ENCODE measurements at places on chromosomes 5 and 9. TPM values are rescaled to one million over a fixed set of nuclear protein-coding genes. Genes with fewer than 3 reads are reported as not detected.

ALDH1A1 gene
- 155 TPM for total RNA-seq

MAP1B gene
- total RNA-seq, result 63.7 TPM

FAM221B gene
- not detected for total RNA-seq

C9orf50 gene
- total RNA-seq, result not detected

PCDHGA5 gene
- total RNA-seq, result 0.62 TPM

C9 gene
- not detected for total RNA-seq

PCA3 gene
- total RNA-seq, result not detected

KIF4B gene
- not detected for total RNA-seq

SV2C gene
- not detected for total RNA-seq

DNA sequence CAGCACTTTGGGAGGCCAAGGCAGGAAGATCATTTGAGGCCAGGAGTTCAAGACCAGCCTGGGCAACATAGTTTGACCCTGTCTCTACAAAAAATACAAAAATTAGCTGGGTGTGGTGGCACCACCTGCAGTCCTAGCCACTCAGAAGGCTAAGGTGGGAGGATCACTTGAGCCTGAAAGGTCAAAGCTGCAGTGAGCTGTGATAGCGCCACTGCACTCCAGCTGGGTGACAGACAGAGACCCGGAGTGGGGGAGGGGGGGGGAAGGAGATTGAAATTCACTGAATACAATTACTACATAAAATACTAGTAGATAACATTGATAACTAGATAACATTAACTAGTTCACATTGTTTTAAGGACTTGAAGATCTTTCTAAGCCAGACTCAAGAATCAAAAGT lies 345.6 kb downstream of the BNC2 start:
- no peak for DNase-seq

GRCh38 chr9:128246471-128246870 lies 29.3 kb downstream of the GOLGA2 start:
- no peak for DNase-seq

DNA sequence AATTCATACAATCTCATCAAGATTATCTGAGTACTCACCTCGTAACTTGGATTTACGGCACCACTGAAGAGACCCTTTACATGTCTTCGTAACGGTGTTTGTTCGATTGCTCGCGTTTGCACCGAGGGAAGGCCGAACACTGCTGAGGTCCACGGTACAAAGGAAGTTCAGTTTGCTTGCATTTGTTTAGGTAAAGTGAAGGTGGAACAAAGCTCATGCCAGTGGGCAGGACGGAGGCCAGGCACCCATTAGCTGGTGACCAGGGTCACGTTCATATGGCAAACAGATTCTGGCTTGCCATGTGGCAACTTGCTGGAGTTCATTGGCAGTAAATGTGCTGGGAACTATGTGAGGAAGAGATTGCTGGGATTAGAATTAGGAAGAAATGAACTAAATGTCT lies 164.8 kb downstream of the MACROH2A1 start:
- no peak for DNase-seq

- DNase-seq, result no peak
These were observed 10.7 kb downstream of the MARCHF6 start for GRCh38 chr5:10364186-10364689.

DNA sequence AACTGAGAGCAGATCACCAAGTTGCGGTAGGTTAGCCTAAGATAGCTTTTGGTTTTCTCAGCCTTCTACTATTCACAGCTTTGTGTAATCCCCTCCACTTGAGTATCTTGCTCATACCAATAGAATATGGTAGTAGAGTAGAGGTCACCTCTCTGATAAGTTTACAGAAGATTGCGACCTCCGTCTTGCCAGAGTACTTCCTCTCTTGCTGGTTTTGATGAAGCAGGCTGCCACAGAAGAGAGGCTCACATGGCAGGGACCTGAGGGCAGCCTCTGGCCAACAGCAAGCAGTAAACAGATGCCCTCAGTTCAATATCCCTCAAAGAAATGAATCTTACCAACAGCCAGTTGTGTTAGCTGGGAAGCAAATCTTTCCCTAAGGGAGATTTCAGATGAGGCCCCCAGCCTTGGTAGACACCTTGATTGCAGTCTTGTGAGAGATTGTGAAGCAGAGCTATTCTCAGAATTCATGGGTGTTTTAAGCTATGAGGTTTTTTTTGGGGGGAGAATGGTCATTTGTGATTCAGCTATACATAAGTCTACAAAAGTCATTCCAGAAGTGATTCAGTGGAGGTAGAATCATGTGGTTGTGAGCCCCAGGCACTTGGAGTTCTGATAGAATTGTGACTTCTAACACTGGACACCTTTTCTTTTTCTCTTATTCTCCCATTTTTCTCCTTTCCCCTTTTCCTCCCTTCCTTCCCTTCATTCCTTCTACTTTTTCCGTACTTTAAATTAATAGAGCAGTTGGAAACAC lies 22.7 kb upstream of the CDKN2B start:
- DNase-seq, result no peak

DNA sequence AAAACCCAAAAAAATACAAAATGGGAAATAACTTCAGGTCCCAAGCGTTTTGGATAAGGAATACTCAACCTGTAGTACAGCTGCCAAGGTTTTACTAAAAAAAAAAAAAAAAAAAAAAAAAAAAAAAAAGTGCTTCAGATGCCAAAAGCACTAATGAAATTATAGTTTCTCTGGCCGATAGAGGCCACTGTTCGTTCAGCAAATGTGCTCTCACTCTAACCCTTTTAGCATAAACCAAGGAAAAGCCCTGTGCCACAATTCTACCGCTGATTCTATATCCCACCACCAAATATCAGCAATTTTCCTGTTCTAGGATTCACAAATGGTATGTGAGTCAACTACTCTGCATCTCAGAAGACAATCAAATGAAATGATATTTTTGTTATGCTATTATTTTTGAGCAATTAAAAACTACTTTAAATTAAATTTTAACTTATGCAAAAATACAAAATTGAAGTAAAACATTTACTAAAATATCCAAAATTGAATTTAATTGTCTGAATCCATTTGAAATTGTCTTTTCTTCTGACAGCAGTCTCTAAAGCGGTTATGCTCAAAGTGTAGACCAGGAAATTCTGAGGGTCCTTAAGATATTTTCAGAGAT lies 79.8 kb downstream of the RICTOR start:
- peak; percentile 72 for DNase-seq

- no peak for DNase-seq
These were observed 32.9 kb downstream of the NXNL2 start for GRCh38 chr9:88567870-88568269.

- DNase-seq, result no peak
These were observed 9.2 kb downstream of the PCDH1 start for GRCh38 chr5:141869040-141869439.

DNA sequence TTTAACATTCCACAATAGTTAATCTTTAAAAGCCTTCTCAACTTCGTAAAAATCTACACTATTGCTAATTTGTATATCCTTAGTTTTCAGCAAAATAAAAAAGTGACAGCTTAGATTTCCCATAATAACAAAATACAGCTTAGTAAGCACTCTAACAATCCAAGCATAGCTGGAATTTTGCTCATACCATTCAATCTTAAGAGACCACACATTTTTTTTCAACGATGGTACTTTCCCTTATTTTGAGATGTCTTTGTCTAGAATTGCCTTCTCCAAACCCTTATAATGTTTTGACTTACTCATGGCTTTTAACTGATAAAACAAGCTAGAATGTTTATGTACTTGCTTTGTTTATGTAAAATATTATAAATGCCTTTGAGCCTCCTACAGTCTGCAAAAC lies 65.6 kb downstream of the HOMER1 start:
- DNase-seq, result no peak

GRCh38 chr5:144017631-144018030 lies 152.8 kb downstream of the YIPF5 start:
- DNase-seq, result no peak

DNA sequence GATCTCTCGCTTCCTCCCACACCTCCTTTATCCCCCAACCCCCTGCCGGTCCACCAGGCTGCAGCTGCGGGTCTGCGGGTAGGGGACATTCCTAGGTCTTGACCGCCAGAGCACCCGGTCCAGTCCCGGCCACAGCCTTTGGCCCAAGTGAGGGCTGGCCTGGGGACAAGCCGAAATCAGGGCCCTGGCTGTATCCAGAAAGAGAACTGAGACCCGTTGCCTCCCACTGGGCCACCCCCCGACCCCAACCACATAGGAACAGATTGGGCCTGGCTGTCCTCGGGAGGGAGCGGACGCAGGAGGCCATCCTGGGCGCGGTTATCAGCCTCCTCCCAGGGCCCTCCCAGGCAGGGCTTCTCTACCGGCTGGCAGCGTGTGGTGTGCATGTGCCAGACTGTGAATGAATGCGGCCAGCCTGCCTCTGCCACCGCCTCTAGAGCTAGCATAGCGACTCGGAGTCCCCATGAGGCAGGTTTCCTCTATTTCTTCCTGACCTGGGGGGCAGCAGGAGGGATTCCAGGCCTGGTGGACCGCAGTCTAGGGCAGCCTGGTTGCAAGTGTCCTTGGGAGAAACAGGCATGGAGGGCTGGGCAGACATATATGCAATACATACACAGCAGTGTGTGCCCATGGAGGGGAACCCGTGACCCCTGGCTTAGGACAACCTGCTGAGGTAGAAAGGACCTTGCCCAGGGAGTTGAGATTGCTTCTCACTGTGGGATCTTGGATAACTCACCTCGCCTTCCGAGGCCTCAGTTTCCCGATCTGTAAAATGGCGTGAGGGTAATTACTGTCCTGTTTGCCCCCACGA lies 1.2 kb downstream of the N4BP3 start:
- no peak for DNase-seq

- DNase-seq, result peak; percentile 72
These were observed 60.1 kb downstream of the GALNT12 start for GRCh38 chr9:98867429-98868168.

- DNase-seq, result no peak
These were observed 97.3 kb downstream of the USP20 start for GRCh38 chr9:129932303-129933151.

DNA sequence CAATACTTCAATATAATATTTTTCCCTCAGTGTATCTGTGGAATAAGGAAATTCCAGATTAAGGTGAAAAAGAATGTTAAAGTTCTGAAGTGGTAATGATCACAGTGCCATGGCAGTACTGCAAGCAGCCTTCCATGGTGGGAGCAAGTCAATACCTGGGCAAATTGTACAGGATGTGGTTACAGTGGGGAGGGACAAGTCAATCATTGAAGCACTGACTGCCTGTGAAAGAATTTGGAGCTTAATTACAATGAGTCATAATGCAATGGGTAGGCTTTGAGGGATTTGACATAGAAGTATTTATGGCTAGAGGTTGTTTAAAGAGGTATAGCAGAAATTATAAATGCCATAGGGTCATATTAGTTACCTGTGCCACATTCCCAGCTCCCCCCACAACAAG lies 786.5 kb upstream of the ACO1 start:
- no peak for DNase-seq

DNA sequence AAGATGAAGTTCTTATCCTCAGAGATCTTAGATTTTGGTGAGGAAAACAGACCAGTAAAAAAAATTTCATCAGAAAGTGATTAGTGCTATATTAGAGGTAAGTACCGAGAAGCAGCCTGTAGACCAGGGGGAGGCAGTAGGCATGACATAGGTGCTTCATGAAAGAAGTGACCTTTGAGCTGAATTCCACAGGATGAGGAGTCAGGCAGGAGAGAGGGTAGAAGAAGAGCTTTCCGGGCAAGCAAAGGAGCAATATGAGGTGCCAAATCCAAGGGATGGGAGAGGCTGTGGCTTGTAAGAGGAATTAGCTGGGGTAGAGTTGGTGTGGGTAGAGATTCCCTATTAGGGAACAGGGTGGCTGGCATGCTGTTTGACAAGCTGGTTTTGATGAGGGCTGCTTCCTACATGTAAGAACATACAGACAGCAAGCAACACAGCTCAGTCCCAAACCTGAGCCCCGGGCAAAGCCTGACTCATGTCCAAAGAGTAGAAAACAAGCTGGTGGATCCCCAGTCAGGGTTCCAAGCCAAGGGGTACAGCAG lies 48.4 kb upstream of the PWWP2A start:
- no peak for DNase-seq

- peak; percentile 42 for DNase-seq
These were observed at the start of gene GLRA1 for GRCh38 chr5:151924564-151925301. GLRA1 (minus strand) TSS chr5:151924851; CDS start chr5:151924549, 302 bp downstream.

DNA sequence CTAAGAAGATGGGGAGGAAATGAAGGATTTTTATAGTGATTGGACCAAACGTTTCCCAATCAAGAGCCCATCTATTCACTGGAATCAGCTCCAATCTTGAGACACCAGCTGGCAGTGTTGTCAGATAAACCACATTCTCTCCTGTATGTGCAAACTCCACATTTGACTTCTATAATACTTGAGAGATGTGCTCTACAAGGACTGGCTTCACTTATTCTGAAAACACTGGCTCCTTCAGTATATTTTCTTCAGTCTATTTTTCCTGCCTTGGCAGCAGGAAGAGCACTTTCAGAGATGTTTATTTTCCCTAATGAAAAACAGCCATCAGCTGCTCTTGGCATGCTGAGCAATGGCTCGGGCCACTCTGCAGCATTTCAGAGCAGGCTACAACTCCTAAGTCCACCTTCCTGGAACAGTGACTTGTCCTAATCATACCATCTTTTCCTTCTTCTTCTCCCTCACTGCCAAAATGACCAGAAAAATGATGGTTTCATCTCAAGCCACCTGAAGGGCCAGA lies 96.9 kb upstream of the FSTL4 start:
- DNase-seq, result no peak

GRCh38 chr5:135194573-135195269 lies 160.7 kb upstream of the PITX1 start:
- DNase-seq, result no peak

All from NCI-H460 (cell line).